ENCODE measurements at places on chromosomes 11 and 22. TPM values are rescaled to one million over a fixed set of nuclear protein-coding genes. Genes with fewer than 3 reads are reported as not detected.

- H3K4me3 ChIP-seq = no peak overlapping the region
- H3K4me1 ChIP-seq = no peaks in the 10 kb centered on the region
- H3K27me3 ChIP-seq = no peaks in the 10 kb centered on the region
- DNase-seq = peak; percentile 31
These were observed 12.2 kb downstream of the SMTN start for GRCh38 chr22:31093086-31093850.

DNA sequence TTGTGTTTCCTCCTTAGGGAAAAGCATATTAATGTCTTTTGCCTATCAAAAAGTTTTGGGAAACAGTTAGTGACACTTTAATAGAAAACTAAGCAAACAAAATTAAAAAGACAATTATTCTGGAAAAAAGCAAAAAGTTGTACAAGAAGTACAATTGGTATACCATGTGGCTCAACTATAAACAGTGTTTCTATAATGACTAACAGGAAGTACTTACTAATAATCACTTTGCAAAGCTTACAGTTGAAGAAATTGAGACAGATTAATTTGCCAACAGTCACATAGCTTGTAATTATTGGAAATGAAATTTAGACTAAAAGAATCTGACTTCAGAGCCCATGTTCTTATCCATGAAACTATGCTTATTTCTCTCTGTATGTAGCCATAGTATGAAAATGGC is 24.7 kb downstream of the PPME1 start:
- no peaks in the 10 kb centered on the region for H3K27me3 ChIP-seq
- no peaks in the 10 kb centered on the region for H3K4me1 ChIP-seq
- H3K4me3 ChIP-seq = no peak overlapping the region
- H3K36me3 ChIP-seq = peaks cover 16% of the 10 kb centered on the region

- H3K27ac ChIP-seq = no peak overlapping the region
- no peak for DNase-seq
- no peaks in the 10 kb centered on the region for H3K36me3 ChIP-seq
- H3K27me3 ChIP-seq = no peaks in the 10 kb centered on the region
- no peaks in the 10 kb centered on the region for H3K4me1 ChIP-seq
- no peak overlapping the region for H3K4me3 ChIP-seq
These were observed 102.8 kb upstream of the NCAM1 start for GRCh38 chr11:112858289-112859023.

DNA sequence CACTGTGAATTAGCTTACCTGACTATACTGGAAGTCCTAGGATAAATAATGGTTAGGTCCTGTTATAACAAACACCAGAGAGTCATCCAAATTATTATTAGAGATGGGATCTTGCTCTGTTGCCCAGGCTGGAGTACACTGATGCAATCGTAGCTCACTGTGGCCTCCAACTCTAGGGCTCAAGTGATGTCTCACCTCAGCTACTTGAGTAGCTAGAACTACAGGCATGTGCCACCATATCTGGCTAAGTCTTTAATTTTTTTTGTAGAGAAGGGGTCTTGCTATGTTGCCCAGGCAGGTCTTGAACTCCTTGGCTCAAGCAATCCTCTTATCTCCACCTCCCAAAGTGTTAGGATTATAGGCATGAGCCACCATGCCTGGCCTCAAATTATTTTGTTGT is 37.2 kb downstream of the OSBP start:
- DNase-seq = no peak
- H3K4me3 ChIP-seq = no peak overlapping the region
- H3K27me3 ChIP-seq = no peaks in the 10 kb centered on the region
- peaks cover 57% of the 10 kb centered on the region for H3K36me3 ChIP-seq

Gene CD248
- 2.6 TPM for polyA plus RNA-seq

Gene TMEM45B
- not detected for polyA plus RNA-seq

Gene DGCR6
- 1.2 TPM for polyA plus RNA-seq

Data from SK-N-SH (cell line).